ENCODE measurements at places on chromosomes 7 and 10. TPM values are rescaled to one million over a fixed set of nuclear protein-coding genes. Genes with fewer than 3 reads are reported as not detected.

DNA sequence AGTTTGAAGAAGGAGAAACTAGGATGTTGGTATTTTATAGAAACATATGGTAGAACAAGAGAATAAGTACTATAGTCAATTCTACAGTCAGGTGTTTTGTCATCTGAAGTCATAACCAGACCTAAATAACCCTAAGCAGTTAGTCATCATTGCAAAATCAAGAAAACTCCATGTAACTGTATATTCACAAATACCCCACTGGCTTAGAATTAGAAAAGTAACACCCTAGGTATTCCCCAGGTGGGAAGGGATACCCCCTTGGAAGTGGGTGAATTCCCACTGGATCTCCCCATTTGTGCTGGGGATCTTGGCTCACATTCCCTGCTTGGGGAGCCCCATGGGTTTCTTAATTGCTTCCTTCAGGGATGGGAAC, 45.9 kb upstream of the ITGB8 start:
- no peak for DNase-seq

DNA sequence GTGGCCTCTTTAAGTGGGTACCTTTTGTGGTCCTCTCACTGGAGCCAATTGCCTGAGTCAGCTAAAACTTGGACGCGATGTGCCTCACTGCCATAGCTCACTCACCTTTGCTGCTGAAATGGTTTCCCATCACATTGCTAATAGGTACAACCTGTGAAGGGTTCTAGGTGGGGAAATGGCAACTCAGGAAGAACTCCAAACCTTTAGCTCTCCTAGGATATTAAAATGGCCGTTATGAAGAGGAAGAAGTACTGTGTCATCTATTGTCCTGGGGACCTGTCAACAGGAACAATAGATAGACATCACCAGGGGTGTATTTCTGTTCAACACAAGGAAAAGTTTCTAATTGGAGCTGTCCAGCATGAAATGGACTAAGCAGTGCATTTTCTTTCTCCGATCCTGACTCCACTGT, 1.2 kb upstream of the ZNF655 start:
- no peak for DNase-seq

C7orf33 gene
- total RNA-seq = not detected

FLNC gene
- total RNA-seq = 204 TPM

Measured in umbilical cord (tissue), 2 donors.